NCI-H146 (cell line): ENCODE measurements at places on chromosomes 5 and 9.

DNA sequence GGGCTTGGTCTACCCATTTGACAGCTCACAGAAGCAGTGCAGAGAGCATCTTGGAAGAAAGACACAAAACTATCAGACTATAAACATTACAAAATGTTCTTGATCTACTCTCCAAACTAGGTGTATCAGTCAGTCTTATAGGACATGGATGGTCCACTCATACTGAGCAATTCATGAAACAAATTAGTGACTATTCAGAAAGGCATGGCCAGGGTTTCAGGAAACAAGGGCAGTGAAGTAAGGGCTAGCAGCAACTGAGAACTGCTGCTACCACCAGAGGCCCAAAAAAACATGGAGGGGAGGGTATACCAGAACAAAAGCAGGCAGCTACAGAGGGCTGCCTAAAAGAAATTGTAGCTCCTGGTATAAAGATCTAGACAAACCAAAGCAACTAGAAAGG is 287.0 kb downstream of the PIK3R1 start:
- DNase-seq, result no peak

DNA sequence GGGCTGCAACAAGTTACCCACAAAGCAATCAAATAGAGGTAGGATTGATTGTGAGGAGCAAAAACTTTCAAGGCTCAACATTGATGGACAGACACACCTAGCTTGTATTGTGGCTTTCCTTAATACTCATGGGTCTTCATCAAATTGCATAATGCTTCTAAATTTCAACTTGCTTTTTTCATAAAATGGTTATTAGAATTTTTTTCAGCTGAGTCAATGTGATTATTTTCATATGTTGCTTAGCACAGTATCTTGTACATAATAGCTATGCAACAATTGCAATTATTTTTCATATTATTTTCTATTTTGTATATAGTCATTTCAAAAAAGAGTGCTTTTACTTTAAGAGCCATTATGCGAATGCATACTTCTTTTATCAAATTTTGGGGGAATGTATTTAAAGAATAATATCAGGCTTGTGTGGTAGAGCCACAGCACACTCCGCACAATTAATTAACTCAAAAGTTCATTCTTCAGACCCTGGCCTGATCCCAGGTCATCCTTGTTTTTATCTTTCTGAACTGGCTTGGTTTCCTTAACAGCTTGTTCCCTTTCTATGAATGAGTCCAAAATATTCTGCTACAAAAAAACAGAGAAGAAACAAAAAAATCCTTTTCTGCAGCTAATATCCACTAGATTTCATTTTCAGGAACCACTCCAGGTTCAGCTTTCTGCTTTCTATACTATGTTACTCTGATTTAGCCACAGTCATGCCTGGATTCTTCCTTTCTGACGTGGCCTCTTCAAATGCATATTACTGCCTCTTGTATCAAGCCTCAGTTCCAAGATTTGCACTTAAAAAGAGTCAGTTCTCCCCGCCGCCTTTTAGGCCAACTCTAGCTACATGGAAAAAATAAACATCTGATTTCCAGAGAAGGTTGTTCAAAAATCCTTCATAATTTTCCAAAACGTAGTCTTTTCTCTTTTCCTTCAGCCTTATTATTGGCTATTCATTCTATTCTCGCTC is 45.3 kb upstream of the CDH9 start:
- no peak for DNase-seq

DNA sequence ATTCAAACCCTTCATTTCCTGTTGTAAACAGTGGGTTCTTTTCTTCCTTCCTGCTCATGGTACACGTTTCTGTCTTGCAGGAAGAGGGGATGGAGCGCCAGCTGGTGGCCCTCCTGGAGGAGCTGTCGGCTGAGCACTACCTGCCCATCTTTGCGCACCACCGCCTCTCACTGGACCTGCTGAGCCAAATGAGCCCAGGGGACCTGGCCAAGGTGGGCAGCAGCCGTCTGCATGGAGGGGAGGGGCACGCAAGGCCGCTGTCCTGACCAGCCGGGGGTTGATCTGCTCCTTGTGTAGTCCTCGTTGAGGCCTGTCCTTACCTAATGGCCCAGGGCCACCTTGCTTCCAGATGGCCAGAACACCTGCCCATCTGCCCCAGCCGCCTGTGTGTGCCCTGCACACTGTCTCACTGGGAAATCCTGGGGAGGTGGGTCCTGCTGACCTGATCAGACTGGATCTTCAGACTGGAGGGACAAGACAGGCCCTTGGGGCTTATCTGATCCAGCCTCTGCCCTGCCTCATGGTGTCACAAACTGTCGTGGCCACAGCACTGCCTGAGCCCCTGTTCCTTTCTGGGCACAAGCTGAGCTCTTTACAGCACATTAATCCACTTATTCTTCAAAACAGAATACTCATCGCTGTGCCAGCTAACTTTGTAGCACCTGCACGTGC is 44.7 kb downstream of the LRSAM1 start:
- no peak for DNase-seq

GRCh38 chr5:131536211-131536826 is 98.7 kb downstream of the RAPGEF6 start:
- peak; percentile 66 for DNase-seq

GRCh38 chr5:40733434-40733833 is 22.3 kb downstream of the TTC33 start:
- DNase-seq, result no peak

GRCh38 chr5:33032271-33033070 is 321.4 kb downstream of the NPR3 start:
- no peak for DNase-seq

DNA sequence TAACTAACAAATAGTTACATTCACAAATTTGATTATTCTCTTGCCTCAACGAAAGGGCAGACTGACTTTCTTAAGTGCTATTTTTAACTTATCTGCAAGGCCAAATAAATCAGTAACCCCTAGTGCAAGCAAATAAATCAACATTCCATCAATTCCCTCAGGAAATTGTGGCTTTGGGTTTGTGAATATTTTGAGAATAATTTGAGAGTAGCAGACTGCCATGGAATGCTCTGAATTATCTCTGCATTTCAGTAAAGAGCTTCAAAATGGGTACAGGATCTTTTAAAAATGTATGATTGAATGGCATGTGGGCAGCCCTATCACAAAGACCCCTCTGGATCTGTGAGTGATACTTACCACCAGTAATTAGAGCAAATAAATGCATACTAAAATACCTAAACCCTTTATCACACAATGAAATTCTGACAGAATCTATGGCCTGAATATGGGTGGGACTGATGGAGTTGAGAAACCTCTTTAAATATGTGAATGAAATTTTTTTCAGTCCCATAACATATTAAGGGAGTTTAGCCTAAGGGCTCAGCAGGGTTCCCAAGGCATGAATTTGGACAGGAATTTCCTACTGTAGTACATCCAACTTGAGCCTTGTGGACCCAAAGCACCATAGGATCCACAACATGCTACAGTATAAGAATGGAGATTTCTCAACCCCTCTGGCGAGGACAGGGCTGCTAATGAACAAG is 92.5 kb upstream of the ITGA2 start:
- no peak for DNase-seq
